AG08395 (cell line): ENCODE measurements at places on chromosomes 2 and 18.

DNA sequence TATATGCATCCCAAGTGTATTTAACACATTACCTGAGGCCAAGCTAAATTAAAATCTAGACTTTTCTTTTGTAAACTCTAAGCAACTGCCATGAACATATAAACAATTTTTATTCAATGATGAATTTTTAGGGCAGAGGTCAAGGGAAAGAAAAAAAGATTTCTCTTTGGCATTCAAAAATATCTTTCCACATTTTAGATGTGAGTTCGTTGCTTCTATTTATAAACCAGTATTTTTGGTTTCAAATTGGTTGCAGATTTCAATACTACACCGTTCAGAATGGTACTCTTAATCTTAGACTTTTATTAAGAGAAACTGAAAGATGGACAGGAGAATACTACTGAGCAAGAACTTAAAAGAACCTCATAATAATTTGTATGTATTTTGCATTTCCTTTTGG lies 293.6 kb upstream of the CCDC68 start:
- DNase-seq: no peak

DNA sequence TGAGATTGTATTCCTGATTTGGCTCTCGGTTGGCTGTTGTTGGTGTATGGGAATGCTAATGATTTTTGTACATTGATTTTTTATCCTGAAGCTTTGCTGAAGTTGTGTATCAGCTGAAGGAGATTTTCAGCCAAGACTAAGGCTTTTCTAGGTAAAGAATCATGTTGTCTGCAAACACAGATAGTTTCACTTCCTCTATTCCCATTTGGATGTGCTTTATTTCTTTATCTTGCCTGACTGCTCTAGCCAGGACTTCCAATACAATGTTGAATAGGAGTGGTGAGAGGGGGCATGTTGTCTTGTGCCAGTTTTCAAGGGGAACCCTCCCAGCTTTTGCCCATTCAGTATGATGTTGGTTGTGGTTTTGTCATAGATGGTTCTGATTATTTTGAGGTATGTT lies 90.4 kb downstream of the CYP26B1 start:
- DNase-seq: no peak

DNA sequence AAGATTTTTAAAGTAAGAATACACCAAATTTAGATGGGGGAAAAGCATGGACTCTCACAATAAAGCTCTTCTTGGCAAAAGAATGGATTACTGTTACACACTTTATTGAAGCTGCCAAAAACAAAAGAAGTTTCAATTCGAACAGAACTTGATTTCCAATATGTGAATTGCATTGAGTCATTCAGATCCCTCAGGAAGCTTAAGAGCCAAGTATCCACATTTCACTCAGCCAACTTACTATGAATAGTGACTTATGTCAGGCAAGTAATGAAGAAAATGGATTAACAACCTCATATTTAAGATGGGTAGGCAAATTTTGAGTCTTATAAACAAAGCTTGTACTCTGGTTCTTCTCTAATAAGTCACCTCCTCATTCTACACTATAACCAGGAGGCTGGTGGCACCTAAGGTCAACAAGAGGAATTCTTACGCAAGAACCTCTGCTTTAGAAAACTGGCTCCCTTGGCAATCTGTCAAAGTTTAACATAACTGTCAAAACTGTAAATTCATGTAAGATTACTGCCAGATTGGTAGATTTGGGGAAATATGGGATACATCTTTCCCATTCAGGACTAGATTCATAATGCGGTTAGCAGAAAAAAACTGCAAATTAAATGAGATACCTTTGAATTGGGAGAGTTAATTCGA lies 6.0 kb downstream of the HADHA start:
- DNase-seq: no peak

DNA sequence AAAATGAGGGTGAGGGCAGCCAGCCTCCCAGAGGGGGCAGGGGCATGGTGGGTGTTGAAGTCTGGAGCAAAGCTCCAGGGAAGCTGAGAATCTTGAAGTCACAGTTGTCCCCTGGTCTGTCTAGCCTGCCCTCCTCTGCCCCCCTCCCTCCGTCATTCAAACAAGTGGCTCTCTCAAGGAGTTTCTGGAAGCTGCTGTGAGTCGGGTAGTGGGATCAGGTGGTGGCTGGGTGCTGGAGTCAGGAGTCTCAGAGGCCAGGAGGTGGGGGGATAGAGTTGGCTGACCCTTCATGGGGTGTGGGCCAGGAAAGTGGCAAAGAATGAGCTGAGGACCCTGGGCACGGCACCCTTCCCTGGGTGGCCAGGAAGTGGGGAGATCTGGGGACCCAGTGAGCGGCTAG lies 495 bp upstream of the ASIC4 start:
- no peak for DNase-seq

DNA sequence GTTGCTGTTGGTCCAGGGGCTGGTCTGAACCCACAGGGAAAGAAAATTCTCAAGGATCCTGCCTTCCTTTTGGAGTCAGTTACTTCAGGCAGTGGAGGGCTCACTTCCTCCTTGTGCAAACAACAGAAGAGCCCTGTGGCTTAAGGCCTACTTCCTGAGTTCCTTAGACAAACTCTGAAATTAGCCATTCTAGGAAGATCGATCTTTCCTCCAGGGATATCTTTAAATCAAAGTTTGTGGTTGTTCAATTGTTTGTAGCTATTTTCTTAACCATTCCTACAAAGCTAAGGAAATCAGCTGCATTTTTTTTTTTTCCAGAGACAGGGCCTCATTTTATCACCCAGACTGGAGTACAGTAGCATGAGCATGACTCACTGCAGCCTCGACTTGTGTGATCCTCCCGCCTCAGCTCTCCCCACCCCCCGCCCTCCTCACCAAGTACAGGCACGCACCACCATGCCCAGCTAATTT lies 156.0 kb downstream of the TANC1 start:
- DNase-seq: peak; percentile 75

GRCh38 chr18:70319187-70319586 lies 30.3 kb downstream of the SOCS6 start:
- no peak for DNase-seq

DNA sequence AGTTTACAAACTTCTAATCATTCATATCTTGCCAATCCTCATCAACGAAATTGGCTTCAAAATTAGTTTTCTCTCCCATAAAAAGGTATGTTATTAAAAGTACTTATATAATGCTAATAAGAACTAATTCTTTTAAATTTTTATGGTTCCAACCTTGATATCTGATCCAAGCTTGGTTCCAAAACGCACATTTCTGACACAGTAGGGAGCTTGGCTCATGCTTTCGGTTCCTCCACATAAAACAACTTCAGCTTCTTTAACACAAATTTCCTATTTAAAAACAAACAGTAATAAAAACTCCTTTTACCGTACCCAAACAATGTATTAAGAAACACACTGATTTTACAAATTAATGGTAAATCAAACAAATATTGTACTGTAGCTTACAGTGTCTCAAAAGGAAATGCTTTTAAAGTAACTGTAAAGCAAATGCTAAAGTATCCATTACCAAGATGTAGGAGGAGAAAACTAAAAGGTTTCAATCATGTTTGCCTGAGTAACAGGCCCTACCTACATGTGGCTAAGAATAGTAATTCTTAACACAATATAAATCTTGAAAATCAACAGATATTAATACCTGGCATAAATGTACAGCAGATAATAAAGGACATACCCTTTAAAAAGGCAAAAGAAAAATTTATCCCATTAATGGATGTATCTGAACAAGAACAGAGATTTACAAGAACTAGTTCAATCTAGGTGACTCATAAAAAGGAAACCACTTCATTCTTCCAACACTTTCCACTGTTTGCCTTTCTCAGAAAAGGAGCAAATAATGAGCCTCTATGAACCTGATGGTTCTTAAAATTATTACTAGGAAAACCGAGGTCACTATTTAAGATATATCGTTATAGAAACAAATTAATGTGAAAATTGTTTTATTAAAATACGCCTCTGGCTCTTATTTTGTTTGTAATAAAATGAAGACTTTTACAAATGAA lies 17.5 kb downstream of the ACAA2 start:
- DNase-seq: no peak

DNA sequence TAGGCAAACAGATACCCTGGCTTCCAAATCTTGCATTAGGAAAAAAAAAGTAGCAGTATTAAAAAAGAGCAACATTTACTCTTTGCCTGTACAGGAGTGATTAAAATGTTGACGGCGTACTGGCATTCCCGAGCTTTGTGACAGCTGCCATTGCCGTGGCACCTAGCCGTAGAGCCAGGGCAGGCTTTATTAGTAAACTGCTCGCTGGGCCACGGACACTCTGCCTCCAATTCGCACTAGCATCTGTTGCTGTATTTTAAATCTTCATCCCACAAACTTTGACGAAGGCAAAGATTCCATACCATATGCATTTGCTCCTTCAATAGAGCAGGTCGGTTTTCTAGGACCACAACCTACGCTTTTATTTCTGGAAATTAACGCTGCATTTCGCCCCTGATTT lies 44.5 kb upstream of the EPHA4 start:
- DNase-seq: no peak

- DNase-seq: no peak
Measured at GRCh38 chr2:239386872-239387445, 13.9 kb downstream of the HDAC4 start.

DNA sequence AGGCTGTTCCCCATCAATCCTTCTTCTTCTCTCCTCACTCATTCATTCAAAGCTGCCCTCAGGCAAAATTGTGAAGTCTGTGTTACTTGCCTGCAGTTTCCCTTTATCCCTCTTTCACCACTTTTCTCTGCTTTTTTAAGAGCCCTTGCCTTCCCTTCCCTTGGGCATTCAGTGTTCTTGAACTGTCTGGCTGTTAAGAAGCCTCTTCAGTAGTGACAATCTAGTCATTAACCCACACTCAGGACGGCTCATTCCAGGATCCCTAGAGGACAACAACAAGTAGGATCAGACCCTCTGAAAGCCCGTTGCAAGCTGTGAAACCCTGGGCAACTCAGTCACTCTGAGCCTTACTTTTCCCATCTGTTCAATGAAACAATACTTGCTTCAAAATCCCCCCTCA lies 615.7 kb downstream of the EPHA4 start:
- DNase-seq: no peak

DNA sequence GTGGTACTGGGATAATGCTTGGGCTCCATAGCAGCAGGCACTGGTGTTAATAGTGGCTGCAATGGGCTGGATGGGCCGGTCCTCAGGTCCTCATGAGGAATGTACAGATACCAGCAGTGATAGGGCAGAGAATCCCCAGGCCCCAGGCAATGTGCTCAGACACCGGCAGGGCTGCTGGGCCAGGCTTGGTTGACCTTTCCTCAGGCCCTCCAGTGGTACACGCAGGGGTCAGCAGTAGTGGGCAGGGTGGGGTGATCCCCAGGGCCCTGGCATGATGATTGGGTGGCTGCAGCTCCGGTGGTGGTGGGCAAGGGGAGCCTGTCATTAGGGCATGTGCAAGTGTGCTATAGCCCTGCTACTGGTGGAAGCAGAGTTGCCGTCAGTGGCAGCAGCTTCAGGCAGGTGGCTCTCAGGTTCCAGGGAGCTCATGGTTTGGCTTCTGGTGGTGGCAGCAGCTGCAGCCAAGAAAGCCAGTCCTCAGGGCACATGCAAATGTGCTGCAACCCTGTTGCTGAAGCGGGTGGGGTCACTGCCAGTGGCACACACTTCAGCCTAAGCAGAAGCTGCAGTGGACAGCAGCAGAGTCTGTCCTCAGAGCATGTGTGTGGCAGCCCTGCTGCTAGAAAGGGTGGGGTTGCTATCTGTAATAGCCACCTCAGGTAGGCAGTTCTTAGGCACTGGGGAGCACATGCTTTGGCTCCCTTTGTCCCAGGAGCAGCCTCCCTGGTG lies 56.8 kb downstream of the CCNT2 start:
- no peak for DNase-seq

DNA sequence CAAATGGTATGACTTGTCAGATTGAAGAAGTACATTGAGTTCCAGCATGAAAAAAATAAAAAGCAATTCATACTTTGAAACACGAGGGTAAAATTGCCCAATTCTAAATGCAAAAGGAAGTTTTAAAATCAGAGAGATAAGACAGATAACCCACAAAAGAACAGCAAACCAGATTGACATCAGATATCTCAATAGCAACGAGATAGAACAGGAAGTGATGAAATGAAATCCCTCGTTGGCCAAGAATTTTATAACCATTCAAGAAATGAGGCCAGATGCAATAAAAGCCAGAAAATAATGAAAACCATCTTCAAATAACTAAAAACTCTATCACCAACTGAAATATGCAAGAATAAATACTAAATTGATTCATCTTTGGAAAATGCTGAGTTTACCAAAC lies 172.8 kb downstream of the CD226 start:
- no peak for DNase-seq

- no peak for DNase-seq
Measured at GRCh38 chr2:240195316-240195861, 54.9 kb upstream of the OTOS start.

DNA sequence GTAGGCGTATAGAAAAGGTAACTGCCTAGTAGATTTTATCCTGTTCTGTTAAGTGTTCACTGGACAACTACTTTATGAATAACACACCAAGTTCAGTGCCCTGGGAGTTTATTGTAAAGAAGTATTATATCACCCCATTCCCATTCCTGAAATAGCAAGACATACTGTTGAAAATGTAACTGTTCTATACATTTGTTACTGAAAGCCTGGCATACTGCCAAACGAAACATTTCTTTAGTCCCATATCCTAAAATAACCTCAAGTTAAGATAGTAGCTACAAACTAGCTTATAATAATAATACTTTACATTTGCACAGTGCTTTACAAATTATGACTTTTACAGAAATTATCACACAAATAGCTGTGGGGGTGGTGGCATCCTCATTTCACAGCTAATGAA lies 25.1 kb downstream of the SPDYA start:
- DNase-seq: no peak

DNA sequence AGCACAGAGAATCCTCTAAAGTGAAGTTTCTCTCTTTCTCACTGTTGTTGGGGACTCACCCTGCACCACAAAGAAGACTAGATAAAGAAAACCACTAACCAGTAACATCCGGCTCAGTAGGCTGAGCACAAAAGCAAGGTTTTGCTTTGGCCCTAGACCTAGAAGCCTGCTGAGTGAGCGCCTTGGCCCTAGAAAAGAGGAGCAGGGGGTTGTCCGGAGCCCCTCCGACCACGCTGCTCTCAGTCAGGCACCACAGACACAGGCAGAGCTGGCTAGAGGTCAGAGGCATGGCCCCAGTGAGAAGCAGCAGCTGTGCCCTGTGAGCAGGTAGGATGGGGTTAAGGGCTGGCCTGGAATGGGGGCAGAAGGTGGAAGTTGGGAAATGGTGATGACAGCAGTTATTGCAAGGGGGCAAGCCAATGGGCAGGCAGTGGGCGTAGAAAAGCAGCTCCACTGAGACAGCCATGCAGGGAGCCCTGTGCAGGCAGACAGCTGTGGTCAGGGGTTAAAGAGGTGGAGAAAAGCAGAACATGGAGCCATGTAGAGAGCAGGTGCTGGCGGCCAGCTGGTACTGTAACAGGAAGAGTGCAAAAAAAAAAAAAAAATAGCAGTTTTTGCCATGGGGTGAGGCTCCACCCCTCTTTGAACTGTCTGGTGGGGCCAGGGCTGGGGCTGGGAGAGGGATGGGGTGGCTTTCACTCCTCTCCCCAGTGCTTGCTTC lies 36.9 kb upstream of the SLC14A1 start:
- no peak for DNase-seq

- no peak for DNase-seq
Measured at GRCh38 chr2:81247648-81248047, 943.1 kb upstream of the LRRTM1 start.
